Left ventricle myocardium inferior (tissue), 1 donor: ENCODE measurements at places on chromosomes 11 and 22.

GRCh38 chr11:34537636-34538035 is 24.0 kb upstream of the ELF5 start:
- no peak for DNase-seq

DNA sequence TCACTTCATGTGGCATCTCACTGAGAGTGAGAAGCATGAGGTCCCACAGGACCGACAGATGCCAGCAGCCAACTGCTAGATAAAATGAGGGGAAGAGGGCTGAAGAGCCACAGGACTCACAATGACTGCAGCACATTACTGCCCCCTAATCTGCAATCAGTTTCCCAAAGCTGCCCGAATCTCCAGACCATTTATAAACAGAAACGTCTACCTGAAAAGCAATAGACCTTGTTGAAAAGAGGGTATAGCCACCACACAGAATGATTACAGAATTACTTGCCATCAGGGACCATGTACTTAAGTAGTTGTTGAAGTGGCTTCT is 12.4 kb upstream of the TEF start:
- DNase-seq = no peak

DNA sequence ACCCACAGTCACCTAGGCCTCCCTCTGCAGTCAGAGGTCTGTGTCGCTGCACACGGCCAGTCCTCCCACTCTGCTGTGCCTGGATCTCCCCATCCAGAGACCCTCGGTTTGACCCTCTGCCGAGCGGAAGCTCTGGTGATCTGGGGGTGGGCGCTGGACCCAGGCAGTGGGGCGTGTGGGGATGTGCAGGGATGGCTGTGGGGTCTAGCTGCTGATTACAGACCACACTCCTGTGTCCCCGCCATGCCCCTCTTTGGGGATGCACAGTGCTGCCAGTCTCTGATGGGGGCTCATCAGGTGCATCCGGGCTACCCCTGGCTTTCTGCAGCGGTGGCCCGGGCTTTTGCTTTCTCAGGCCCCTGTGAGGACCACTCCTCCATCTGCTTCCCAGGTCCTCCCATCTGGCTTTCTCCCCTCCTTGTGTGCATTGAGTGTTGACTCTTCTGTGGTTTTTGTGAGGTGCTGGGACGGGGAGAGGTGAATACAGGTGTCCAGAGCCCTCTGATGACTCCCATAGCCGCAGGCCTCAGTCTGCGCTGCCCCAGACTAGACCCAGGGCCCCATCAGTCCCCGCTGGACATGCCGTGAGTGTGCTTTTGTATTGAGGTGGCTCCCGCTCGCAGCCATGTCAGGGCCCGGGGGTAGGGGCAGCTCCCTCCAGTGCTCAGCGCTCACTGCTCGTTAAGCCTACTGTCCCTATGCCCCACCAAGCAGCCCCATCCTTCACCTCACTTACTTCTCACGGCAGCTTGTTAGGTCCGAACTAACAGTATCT is 251.6 kb downstream of the TBC1D22A start:
- DNase-seq = no peak

DNA sequence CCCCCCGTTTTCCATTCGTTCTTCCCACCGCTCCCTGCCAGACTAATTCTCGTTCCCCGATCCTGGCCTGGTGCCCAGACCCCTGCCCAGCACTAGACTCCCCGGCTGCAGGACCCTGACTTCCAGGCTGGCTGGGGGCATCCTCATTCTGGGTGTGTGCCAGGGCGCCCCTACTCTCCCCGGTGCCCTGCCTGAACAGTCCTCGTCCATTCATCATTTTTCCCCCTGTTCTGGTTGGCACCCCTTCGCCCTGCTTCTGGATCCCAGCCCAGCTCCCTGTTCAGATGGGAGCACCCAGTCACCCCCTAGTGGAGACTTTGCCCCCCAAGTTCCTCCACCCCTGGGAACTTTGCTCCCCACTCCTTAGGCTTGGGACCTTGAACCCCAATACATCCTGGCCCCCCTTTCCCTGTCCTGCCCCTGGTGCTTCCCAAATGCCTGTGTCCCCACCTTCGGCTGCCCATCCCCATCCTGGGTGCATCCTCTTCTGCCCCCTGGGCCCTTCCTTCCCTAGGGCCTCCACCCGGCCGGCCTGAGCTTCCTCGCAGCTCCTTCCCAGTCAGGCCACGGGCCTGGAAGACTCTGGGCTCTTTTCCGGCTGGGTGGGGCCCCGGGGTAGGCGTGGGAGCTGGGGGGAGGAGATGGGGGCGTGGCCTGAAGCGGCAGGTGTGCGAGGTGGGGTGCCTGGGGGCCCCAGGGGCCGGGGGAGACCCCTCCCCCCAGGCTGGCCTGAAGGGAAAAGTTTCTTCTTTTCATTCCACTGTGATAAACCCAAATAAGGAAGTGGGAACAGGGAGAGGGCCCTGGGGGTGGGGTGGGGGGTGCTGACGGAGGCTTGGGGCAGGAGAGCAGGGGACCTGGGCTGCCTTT is 908 bp downstream of the PLCB3 start:
- DNase-seq = peak; percentile 53

DNA sequence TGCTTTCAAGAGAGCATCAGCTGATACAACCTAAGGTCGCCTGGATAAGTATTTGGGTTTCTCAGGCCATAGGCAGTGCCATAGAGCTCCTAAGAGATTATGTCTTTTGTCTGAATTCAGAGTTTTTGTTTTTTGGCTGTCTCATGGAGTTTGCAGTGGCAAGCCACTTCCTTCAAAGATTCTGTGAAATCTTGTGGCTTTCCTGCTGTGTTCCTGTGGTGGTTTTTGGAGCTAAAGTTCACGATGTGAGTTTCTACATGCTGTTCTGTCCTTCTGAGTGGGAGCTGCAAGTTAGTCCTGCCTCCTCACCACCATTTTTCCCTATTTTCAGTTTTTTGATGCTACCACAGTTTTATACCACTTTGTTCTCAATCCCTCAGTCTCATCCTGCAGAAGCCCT is 111.4 kb downstream of the COMMD9 start:
- DNase-seq = no peak

DNA sequence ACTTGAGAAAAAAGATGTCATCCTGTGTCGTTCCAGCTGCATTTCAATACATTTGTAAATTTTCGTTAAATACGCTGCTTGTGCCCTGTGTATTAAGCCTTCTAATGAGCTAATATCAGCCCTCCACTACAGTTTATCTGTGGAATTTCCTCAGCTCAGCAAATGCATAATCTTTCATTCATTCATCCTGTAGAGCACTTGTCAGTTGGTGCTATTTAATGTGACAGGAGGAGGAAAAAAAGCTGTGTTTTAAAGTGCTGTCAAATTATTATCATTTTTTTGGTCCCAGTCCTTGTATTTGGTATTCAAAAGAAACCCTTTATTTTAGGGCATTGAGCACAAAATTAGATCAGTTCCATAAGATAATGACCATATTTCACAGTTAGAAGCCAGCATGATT is 184.7 kb downstream of the FAT3 start:
- no peak for DNase-seq

DNA sequence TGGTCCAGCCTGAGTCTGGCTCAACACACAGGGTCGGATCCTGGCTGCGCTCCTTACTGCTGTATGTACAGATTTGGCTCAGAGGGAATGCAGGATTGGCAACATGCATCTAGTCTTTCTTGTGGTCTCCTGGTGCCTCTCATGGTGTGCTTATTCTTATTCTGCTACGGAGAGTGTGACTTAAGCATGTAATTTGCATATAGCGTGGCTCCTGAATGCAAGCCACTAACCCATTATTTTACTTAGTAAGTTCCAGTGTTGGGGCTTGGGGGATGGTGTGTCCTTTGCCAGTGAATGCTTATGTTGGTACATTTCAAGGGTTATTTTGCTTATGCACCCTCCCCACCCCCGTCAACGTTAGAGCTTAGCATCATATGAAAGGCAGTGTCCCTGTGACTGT is 51.2 kb downstream of the PTPRJ start:
- no peak for DNase-seq

GRCh38 chr11:61118004-61118403 is 15.7 kb downstream of the CD5 start:
- DNase-seq = no peak

DNA sequence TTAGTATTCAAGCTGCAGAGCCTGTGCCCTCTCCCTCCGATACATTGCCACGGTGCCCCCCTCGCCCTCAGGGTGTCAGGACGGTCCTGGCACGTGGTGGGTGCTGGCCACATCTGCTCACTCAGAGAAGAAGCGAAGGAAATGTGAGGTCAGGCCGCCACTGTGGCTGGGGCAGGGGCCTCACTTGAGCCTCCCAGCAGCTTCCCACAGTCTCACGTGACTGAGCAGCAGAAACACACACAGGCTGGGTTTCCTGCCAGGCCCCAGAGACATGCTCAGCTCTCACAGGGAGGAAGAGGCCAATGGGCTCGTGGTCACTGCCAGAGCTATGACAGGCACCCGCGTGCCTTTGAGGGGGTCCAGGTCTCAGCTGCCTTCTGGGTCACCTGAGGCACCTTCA is 37.9 kb upstream of the PRR5 start:
- peak; percentile 69 for DNase-seq

GRCh38 chr22:21628386-21629254 is 1.2 kb downstream of the YDJC start:
- no peak for DNase-seq

DNA sequence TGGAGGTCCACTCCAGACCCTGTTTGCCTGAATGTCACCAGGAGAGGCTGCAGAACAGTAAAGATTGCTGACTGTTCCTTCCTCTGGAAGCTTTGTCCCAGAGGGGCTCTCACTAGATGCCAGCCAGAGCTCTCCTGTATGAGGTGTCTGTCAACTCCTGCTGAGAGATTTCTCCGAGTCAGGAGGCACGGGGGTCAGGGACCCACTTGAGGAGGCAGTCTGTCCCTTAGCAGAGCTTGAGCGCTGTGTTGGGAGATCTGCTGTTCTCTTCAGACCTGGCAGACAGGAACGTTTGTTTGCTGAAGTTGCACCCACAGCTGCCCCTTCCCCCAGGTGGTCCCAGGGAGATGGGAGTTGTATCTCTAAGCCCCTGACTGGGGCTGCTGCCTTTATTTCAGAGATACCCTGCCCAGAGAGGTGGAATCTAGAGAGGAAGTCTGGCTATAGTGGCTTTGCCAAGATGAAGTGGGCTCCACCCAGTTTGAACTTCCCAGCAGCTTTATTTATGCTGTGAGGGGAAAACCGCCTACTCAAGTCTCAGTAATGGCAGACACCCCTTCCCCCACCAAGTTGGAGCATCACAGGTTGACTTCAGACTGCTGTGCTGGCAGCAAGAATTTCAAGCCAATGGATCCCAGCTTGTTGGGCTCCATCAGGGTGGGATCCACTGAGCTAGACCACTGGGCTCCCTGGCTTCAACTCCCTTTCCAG is 99.4 kb downstream of the PDE3B start:
- no peak for DNase-seq
